ENCODE measurements at places on chromosomes 5 and 9.
A peak's percentile ranks its signal among the peaks of the same experiment; 100 is the strongest.

GRCh38 chr5:142779163-142779840 lies 9.1 kb downstream of the ARHGAP26 start:
- DNase-seq = peak; percentile 30

DNA sequence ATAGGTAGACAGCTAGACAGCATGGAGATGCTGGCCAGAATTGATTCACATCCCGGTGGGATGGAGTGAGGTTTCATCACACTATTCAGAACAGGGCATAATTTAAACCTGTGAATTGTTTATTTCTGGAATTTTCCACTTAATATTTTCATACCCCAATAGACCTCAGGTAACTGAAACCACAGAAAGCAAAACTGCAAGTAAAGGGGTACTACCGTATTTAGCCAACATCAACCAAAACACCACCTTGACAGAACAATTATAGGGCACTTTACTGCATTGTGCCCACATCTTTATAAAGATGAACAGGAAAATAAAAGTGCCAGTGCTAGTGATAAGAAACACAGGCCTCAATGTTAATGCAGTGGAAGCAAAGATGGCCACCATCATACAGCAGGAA lies 7.5 kb downstream of the SERINC5 start:
- DNase-seq = no peak

- DNase-seq = no peak
Observed at GRCh38 chr9:18127499-18127875, 346.5 kb upstream of the ADAMTSL1 start.

DNA sequence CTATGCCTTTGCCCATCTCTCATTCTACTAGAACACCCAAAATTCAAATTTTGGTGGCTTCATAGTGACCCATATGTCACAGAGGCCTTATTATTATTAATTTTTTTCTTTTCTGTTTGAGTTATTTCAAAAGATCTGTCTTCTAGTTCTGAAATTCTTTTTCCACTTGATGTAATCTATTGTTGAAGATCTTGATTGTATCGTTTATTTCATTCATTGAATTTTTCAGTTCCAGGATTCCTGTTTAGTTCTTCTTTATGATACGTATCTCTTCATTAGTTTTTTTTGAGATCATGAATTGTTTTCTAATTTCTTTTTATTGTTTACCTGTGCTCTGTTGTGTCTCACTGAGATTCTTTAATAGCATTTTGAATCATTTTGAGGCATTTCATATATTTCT lies 24.6 kb upstream of the APBA1 start:
- DNase-seq = no peak

DNA sequence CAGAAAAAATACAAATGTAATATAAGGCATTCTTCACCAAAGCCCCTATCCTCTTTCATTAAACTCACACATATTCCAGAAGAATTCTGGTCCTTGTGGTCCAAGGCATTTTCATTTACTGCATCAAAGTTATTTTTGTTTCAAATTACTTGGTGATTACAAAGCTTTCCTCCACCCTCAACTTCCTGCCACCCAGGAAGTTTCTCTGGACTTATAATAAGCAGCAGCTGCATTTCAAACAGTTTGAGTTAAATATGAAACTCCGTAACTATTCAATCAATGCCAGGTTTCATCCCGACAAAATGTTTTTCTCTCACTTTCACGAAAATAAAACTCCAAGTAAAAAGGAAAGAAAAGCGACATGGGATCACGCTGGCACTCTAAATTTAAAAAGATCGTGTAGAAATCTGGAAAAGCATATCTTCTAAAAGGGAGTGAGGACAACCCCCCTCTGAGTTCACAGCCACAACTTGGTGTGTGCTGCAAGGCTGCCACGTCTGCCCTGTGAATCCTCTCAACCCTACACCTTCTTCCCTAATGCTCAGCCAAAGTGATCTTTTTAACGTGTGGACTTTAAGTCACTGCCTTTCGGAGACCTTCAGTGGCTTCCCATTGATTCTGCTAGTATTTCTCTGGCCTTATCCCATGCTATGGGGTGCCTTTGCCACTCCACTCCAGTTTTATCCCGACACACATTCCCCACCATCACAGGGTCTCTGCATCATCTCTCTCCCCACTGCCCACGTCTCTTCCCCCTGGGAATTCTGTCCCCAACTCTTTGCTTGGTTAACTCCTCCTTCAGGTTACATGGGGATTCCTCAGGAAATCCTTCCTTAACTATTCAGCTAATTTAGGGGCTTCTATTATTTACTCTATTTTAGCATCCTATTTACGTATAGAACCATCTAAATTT lies 91.1 kb upstream of the CER1 start:
- DNase-seq = peak; percentile 44

GRCh38 chr5:19767987-19768386 lies 220.0 kb downstream of the CDH18 start:
- no peak for DNase-seq

DNA sequence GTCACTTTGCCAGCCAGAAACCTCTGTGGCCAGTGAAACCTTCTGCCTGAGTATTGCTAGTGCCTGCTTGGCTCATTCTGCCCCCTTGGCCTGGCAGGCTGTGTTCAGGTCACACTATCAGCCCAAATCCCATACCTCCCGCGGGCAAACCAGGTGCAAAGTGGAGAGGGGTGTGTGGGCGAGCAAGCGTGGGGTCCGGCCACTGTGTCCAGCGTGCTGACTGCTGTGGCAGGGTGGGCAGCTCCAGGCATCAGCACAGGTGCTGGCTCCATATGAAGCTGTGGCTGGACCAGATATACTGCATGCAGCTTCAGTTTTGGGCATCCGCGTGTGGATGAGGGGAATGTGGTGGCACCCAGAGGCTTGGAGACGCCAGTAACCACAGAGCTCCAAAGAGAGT lies 576.5 kb upstream of the EDIL3 start:
- DNase-seq = no peak

GRCh38 chr5:60527072-60527471 lies 172.9 kb downstream of the DEPDC1B start:
- DNase-seq = no peak

- DNase-seq = no peak
Observed at GRCh38 chr5:39013938-39014337, 60.3 kb downstream of the RICTOR start.

DNA sequence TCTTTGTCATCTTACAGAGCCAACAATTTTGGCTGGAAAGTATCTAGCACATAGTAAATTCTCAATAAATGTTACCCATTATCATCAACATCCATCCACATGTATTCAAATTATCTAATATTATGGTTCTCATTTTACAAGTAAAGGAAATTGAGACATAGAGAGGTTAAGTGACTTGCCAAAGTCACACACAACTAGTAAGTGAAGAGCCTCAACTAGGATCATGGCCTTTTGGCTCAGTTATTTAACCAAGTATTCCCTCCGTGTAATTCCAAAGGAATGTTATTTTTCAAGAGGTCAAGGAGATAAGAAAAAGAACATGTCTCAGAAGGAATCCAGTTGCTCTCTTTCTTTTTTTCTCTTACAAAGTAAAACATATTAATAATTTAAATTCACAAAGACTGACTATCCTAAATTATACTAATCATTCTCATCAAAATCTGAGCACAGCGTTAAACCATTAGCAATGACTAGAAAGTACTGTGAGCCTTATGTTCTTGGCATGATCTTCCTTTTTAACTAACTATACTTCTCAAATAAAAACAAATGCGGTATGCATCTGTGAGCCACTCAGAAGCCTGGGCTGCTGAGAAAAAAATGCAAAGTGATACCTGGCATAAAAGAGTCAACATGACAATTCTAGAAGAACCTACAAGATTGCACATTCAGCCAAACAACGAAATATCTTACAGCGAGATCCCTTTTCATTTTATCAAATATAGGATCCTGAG lies 350.9 kb downstream of the GLIS3 start:
- peak; percentile 70 for DNase-seq

- no peak for DNase-seq
Observed at GRCh38 chr5:113325054-113325453, 109.7 kb downstream of the TSSK1B start.

DNA sequence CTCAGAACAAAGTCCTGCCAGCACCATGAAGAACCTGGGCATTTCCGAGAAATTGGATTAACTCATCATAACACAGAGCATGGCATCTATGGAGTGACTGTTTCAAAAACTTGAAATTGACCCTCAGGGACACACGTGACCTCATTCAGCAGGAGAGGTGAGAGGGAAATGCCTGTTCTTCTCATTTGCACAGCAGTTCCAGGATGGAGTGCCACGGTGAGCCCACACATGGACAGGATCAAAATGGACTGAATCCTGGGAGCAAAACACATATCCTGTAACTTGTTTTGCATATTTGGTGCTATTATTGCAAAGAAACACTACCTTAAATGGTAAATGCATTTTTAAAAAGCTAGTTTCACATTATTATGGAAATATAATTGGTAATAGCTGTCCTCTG lies 256.1 kb upstream of the IRX2 start:
- no peak for DNase-seq

DNA sequence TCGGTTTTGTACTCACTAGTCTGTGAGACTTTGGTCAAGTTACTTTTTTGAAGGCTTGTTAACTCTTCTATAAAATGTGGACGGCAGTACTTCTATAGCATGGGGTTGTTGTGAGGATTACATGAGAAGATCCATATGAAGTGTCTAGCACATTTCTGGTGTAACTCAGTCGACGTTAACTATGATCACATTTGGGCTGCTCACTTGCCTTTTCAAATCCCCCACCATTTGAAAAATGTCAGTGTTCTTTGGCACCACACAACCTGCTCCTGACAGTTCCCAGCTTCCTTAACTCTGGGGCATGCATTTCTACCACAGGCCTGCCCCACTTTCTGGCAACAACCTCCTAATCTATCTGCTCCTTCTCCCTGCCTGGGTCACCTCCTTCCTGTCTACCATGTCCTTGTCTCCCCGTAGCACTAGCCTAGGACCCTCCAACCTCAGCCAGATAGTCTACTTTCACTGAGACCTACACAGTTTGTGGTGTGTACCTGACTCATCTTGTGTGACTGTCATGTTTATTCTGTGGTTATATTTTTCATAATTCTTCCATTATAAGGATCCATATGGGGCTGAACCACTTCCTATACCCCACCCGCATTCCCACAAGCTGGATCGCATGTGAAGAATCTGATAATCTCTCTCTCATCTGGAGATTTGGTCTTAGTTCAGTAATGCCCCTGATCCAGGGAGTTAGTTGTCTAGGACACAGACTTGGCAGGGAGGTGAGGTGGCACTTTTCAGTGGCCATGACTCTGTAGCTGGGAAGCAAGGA lies 30.2 kb upstream of the BASP1 start:
- peak; percentile 16 for DNase-seq

- DNase-seq = no peak
Observed at GRCh38 chr5:152978141-152978835, 512.2 kb upstream of the GRIA1 start.

GRCh38 chr5:113093558-113093957 lies 117.0 kb downstream of the DCP2 start:
- no peak for DNase-seq

DNA sequence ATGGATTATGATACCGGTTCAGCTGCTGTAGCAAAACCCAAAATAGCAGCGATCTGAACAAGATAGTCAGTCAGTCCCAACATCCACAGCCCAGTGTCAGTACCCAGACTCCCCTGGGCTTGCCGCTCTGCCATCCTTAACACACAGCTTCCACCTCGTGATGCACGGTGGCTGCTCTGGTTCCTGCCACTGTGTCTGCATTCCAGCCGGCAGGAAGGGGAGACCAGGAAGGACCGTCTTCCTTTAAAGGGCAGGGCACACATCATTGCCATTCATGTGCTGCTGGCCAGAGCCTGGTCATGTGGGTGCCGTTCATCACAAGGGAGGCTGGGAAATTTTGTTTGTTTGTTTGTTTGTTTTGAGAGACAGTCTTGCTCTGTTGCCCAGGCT lies 131.0 kb upstream of the IER5L start:
- no peak for DNase-seq

- DNase-seq = no peak
Observed at GRCh38 chr9:107404736-107405135, 84.8 kb downstream of the KLF4 start.

GRCh38 chr5:100519075-100519474 lies 16.1 kb upstream of the FAM174A start:
- no peak for DNase-seq

DNA sequence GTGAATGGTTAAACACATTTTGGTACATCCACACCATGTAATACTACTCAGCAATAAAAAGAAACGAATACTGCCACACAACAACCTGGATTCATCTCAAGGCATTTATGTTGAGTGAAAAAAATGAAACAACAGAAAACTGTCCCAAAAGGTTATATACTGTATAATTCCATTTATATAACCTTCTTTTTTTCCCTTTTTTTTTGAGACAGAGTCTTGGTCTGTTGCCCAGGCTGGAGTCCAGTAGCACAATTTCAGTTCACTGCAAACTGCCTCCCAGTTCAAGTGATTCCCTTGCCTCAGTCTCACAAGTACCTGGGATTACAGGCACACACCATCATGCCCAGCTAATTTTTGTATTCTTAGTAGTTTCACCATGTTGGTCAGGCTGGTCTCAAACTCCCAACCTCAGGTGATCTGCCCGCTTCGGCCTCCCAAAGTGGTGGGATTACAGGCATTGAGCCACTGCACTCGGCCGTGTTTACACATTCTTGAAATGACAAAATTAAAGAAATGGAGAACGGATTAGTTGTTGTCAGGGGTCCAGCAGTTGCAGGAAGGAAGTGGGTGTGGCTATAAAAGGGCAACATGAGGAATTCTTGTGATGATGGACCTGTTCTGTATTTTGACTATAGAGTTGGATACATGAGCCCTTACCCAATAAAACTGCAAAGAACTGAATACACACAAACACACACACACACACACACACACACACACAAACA lies 17.4 kb downstream of the PPP6C start:
- no peak for DNase-seq

DNA sequence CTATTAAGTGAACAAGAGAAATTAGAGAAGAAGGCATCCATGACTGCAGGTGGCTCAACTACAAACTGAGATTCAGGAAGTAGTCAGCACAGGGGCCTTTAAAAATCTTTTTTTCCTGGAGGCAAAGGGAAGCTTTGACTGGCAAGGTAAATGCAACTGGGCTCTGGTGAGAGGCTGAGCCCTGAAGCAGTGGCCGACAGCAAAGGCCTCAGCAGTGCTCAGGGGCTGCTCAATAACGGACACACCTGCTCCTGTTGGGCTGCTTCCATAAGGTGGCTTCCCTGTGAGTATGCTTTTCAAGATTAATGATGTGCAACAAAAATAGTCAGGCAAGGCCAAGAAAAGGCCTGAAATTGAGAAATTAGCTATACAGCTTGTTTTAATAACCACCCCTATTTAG lies 134.2 kb upstream of the RGMB start:
- no peak for DNase-seq

- no peak for DNase-seq
Observed at GRCh38 chr5:80963966-80964481, 3.9 kb downstream of the RASGRF2 start.

GRCh38 chr5:36041537-36041845 lies 25.2 kb downstream of the UGT3A2 start:
- DNase-seq = no peak

DNA sequence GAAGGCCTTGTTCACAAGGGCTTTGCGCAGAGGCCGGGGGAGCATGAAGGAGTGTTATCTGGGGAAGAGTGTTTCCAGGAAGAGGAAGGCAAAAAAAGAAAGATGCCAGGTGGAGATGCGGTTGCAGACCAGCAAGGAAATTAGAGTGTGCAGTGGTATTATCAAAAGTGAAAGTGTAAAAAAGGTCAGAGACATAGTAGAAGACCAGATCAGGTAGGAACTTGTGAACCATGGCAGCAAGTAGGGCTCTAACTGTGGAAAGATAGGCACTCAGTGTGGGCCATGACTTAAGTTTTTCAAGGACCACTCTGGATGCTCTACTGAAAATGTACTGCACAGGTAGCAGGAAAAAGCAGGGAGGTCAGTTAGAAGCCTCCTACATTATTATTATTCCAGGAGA lies 90.1 kb upstream of the SPOCK1 start:
- no peak for DNase-seq

GRCh38 chr5:168227973-168228615 lies 63.4 kb upstream of the WWC1 start:
- DNase-seq = no peak

Data from GM03348 (cell line).